Thyroid gland (tissue), 4 donors: ENCODE measurements at places on chromosomes 4 and X. TPM values are rescaled to one million over a fixed set of nuclear protein-coding genes. Genes with fewer than 3 reads are reported as not detected.

CNGA1 gene
- 0.94 TPM for total RNA-seq

NHS gene
- 11.9 TPM for total RNA-seq

GRCh38 chrX:52262195-52262546 lies 77.5 kb downstream of the MAGED4 start:
- DNase-seq = no peak
- H3K4me1 ChIP-seq = peaks cover 4% of the 10 kb centered on the region
- H3K27ac ChIP-seq = peak overlapping the region; percentile 87
- no peaks in the 10 kb centered on the region for H3K36me3 ChIP-seq
- H3K4me3 ChIP-seq = peak overlapping the region; percentile 34
- H3K27me3 ChIP-seq = no peaks in the 10 kb centered on the region

GRCh38 chr4:32226204-32226603 lies 1506.0 kb downstream of the PCDH7 start:
- no peaks in the 10 kb centered on the region for H3K36me3 ChIP-seq
- H3K27ac ChIP-seq = no peak overlapping the region
- DNase-seq = no peak
- H3K4me1 ChIP-seq = no peaks in the 10 kb centered on the region
- H3K4me3 ChIP-seq = no peak overlapping the region
- H3K27me3 ChIP-seq = no peaks in the 10 kb centered on the region

GRCh38 chr4:96149894-96150293 lies 310.0 kb downstream of the PDHA2 start:
- H3K4me1 ChIP-seq = no peaks in the 10 kb centered on the region
- no peak overlapping the region for H3K27ac ChIP-seq
- H3K36me3 ChIP-seq = no peaks in the 10 kb centered on the region
- no peak for DNase-seq
